Adrenal gland (tissue), 19 donors: ENCODE measurements at places on chromosomes 2 and 18. TPM values are rescaled to one million over a fixed set of nuclear protein-coding genes. Genes with fewer than 3 reads are reported as not detected.

OTOS gene
- not detected for total RNA-seq

LRP1B gene
- total RNA-seq = 4.2 TPM

GRCh38 chr2:8494151-8494550 lies 187.7 kb upstream of the ID2 start:
- DNase-seq = no peak

C2orf15 gene
- total RNA-seq = 0.57 TPM

ASB18 gene
- not detected for total RNA-seq

VPS54 gene
- 25.0 TPM for total RNA-seq

- no peak for DNase-seq
Measured at GRCh38 chr18:51188024-51188701, 9.3 kb downstream of the MEX3C start.

- DNase-seq = no peak
Measured at GRCh38 chr18:48852292-48852691, 98.5 kb downstream of the SMAD7 start.

GRCh38 chr18:38010971-38011857 lies 445.6 kb upstream of the CELF4 start:
- no peak for DNase-seq

DNA sequence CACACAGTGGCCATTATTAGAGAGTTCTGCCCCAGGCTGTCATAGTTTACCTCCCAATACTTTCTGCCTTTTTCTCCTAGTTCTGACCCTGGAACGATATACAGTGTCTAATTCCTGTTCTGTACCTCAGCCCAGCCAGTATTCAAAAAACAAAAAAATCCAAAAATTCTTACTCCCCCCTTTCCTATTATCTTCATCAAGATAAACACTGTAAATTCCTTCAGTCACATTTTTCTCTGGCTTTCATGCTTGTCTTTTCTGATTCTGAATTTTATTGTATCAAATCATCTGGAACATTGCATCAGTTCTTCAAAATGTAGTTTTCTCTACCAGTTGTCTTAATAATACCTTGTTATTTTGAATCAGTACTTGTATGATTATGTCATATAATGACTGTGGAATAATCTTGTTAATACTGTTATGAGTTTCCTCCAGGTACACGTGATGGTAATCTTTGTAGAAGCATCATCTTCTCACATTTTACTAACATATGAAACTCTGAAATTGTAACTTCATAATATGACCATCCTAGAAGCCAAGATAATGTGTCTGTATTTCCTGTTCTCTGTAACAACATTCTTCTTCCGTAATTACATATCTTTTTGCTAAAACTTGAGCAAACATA lies 79.0 kb upstream of the NOSTRIN start:
- no peak for DNase-seq

PLGLB1 gene
- total RNA-seq = 4.3 TPM

- no peak for DNase-seq
Measured at GRCh38 chr2:142951190-142952007, 73.9 kb downstream of the KYNU start.

CFAP65 gene
- not detected for total RNA-seq

IL1RL1 gene
- total RNA-seq = 21.6 TPM
